Retinal pigment epithelial cell (primary cell): ENCODE measurements at places on chromosomes 11 and 22.

GRCh38 chr11:62604460-62605120, 2.9 kb upstream of the MTA2 start:
- no peak for DNase-seq

DNA sequence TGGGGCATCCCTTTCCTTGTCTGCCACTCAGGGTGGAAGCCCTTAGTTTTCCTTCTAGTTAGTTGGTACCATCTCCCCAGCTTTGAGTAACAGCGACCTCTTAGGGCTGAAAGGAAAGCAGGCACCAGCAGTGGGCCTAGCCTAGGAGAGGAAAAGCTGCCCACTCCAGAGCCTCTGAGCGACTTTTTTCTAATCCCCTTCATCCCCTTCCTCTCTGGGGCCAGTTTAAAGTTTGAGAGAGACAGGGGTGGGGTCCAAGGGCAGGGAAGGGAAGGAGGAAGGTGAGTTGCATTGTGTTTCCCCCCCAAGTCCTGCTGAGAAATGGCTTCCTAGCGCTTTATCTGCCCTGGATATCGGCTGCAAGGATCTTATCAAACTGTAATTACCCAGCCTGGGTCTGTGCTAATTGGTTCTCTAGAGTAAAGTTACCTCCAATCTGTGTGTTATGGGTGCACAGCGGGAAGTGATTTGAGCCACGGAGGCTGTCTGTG, 573.9 kb upstream of the CADM1 start:
- no peak for DNase-seq

DNA sequence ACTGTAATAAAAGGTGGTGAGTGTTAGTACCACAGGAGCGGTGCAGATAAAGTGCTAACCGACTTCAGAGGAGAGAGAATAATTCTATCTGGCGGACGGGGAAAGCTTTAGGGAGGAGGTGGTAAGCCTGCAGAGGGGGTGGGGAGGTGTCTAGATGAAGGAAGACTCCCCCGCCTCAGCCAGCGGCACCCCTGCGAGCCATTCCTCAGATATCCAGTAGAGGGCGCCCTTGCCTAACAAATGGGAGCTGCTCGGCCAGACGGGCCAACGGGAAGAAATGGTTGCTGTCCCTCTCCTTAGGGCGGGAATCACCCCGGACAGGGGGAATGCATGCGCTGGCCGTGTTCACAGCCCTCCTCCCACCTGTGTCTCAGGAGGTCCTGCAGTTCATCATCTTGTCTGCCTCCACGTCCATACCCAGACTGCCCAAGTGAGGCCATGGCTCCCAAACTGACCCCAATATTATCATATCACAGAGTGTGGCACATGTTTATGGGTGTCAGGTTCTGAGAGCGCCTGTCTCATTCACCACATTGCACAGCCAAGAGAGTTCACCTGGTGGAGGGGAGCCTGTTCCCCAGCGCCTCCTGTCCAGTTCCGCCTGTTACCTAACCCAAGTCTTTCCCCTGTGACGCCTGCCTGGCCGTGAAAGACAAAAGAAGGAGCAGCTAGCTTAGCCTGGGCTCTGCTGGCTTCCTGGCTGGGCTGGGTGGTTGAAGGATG, 85.5 kb downstream of the ST3GAL4 start:
- DNase-seq = no peak

DNA sequence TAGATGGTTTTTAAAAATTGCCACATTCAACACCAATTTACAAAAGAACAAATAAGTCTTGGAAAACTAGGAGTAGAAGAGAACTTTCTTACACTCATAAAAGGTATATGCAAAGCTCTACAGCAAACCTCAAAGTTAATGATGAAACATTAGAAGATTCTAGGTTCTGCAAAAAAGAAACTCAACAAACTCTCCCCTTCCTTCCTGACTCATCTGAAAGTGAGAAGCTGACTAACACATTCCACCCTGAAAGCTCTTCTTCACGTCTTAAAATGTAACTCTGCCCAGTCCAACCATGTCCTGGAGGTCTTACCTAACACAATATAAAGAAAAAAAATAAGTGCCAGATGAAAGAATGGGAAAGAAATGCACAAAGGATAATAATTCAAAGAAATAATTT, 218.9 kb upstream of the ISX start:
- no peak for DNase-seq

- DNase-seq = no peak
Observed at GRCh38 chr11:20397281-20397680, 9.8 kb downstream of the PRMT3 start.

DNA sequence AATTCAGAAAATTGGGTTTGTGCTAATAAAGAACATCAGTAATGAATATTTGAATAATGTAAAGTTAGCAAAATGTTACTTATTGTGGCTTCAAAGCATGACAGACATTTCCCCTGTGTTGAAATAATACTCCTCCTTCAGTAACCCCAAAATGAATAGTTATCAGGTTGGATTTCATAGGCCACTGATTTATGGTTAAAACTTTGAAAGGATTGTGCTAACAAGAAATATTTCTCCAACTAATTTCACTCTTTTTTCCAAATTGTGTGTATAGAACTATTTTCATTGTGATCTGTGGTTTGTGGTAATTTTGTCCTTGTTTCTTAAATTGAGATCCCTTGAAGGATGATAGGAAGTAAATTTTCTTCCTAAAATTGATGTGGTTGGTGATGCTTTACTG, 7.9 kb downstream of the DDX10 start:
- no peak for DNase-seq

- DNase-seq = no peak
Observed at GRCh38 chr11:119828819-119829218, 99.8 kb upstream of the NECTIN1 start.

DNA sequence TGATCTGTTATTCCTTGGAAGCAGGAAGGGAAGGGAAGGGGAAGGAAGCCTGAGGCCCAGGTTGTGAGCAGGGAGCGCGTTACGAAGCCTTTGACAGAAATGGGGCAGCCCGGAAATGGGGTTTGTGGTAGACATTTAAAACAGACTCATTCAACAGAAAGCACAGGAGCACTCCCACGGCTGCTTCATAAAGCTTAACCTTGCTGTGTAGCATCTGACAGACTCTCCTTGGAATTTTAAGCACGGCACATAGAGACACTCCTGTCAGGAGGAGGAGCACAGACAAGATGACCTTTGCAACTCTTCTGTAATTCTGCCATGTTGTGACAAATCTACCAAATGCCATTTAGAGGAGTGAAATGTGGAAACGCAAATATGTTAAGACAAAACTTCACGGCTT, 131.6 kb downstream of the FBXO7 start:
- no peak for DNase-seq

GRCh38 chr11:58784995-58785394, 53.3 kb upstream of the GLYAT start:
- DNase-seq = no peak

DNA sequence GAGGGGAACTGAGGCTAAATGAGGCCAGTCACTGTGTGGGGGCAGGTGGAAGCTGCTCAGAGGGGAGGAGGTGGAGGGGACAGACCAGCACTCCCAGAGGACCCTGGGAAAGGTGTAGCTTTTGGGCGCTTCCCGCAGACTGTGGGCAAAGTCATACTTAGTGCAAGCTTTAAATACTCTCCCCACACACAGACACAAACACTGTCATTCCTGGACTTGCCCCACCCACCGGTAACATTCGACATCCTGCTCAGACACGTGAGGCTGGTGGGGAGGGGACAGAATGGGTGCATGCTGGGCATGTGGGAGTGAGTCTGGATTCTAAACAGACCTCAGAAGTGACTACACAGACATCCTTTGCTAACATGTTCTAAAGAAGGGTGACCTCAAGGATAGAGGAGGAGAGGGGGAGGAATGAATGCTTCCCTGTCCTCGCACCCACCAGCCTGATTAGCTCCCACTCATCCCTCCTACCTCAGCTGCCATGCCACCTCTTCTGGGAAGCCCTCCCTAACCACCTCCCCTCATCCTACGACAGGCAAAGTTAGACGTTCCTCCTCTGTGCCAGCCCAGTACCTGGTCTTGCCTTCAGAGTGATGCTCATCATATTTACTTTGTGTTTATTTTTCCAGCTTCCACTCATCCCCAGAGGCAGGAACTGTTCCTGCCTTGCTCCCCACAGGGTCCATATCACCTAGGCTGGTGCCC, 22.2 kb downstream of the TSKU start:
- no peak for DNase-seq

GRCh38 chr11:126335463-126335760, 20.1 kb upstream of the ST3GAL4 start:
- DNase-seq = no peak

DNA sequence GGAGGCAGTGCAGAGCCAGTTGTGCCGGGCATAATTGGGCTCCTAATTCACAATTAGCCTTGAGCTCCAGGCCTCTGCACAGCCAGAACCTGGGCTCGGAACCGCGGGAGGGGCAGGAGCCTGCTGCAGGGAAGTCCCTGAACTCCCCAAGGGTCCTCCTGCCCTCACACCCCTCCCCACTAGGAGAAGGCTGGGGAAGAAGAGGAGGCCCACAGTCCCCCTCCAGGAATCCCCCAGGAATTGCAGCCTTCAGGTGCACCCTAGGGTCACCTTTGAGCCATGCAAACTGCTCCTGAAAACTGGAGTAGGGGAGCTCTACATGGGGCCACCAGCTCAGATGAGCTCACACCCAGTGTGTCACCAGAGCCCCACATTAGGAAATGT, 93.8 kb upstream of the LMO1 start:
- no peak for DNase-seq

- no peak for DNase-seq
Observed at GRCh38 chr11:1197431-1197885, 25.4 kb upstream of the MUC5B start.

DNA sequence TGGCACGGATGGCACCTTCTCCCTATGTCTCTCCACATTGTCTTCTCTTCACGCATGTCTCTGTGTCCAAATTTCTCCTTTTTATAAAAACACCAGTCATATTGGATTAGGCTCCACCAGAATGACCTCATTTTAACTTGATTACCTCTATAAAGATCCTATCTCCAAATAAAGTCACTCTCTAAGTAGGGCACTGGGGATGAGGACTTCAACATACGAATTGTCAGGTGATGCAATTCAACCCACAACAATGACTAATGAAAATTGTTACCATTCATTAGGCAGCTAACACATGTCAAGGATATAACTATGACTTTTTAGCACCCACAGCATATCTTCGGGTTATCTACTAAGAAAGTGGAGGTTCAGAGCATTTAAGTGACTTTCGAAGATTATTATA, 55.5 kb upstream of the USP47 start:
- DNase-seq = no peak

DNA sequence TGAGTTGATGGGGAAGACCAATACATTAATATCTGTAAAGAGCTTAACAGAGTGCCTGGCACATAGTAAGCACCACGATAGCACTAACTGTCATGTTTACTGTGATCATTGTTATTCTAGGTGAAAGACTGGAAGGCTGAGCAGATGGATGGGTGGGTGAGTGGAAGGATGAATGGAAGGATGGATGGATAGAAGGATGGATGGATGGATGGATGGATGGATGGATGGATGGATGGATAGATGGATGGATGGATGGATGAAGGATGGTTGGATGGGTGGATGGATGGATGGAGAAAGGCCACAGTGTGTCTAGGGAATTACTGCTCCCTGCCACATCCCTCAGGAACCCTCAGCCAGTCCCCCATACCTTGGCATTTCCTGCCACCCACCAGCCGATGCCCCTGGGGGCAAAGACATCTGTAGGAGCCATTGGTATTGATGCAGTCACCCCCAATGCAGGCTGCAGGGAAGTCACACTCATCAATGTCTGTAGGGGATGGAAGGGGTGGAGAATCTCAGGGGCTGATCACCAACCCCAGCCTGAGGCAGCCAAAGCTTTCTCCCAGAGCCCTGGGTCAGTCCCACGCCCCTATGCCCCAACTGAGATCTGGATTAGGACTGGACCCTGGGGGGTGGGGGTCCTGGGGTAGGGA, 15.3 kb downstream of the LTBP3 start:
- no peak for DNase-seq

DNA sequence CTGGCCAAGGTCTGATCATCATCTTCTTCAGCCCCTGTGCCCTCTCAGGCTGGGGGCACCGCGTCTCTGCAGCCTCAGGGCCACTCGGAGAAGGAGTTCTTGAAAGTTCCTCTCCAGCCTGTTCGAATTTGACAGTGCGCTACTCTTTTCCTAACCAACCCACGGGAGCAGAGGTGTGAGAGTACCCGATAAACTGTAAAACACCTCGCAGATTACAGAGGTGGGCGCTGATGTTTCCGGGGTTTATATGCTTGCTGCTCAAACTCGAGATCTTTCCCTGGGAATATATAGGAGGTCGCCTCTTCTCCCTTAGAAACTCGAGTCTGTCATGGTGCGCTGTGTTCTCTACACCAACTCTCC, 515 bp downstream of the CTR9 start:
- DNase-seq = no peak

DNA sequence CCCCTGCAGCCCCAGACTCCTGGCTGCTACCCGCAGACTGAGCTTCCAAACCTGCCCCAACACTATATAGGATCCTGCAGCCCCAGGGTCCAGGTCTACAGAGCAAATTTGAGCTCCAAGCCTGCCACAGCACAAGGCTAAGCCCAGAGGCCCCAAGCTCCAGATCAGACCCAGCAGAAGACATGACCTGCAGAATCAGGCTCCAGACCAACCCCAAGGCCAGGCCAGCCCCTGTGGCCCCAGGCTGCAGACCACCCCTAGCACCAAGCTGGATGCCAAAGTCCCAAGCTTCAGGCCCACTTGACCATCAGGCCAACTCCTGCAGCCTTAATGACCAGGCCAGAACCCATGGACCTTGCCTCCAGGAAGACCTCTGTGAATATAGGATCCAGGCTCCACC, 145.3 kb downstream of the DLG2 start:
- DNase-seq = no peak

- DNase-seq = no peak
Observed at GRCh38 chr22:45617948-45618347, 53.7 kb upstream of the ATXN10 start.

GRCh38 chr11:112612250-112612849, 348.9 kb upstream of the NCAM1 start:
- no peak for DNase-seq

- no peak for DNase-seq
Observed at GRCh38 chr22:30143265-30143664, 63.0 kb downstream of the HORMAD2 start.

DNA sequence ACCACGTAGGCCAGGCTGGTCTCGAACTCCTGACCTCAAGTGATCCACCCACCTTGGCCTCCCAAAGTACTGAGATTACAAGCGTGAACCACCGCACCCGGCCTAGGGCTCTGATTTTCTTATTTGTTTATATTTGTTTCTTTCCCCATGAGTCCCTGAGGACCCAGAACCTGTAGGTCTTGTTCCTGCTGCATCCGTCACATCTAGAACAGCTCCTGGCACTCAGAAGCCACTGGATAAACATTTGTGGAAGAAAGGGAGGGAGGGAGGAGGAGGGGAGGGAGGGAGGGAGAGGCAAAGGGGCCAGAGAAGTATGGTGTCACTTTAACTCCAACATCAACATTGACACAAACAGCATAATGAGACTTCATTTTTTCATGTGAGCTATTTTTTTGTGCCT, 67.7 kb downstream of the CELSR1 start:
- no peak for DNase-seq

GRCh38 chr11:6586434-6587359, 16.7 kb downstream of the RRP8 start:
- DNase-seq = no peak
